Motor neuron (in vitro differentiated cells): ENCODE measurements at places on chromosomes 7 and 10. TPM values are rescaled to one million over a fixed set of nuclear protein-coding genes. Genes with fewer than 3 reads are reported as not detected.

DNA sequence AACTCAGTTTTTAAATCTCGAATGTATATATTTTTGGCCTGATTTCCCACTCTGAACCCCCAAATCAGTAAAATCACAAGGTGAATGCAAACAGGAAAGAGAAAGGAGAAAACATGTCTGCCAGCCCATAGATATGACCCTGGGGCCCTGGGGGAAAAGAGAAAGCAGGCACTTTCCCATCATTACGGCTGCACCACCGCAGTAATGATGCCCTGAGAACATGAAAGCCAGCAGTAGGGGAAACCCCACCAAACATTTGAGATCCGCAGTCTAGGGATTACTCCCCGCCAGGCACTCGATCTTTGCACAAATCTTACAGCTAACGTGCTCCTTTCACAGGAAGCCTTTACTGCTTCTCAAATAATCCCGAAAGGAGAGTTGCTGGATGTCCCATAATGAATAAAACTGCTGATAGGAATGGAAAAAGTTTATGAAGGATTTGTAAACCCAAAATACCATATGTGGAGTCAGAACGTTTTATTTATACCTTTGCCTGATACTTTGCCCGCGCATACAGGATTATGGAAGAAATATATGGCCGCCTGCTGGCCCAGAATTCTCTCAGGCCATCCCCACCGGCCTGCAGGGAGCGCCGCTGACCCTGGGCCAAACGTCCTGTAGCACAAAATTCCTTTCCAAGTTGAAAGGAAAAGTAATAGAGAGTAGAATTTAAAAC is 180.0 kb upstream of the INHBA start:
- ATAC-seq = no peak

GRCh38 chr10:79397575-79398303 is 47.7 kb downstream of the ZCCHC24 start:
- ATAC-seq = no peak

DNA sequence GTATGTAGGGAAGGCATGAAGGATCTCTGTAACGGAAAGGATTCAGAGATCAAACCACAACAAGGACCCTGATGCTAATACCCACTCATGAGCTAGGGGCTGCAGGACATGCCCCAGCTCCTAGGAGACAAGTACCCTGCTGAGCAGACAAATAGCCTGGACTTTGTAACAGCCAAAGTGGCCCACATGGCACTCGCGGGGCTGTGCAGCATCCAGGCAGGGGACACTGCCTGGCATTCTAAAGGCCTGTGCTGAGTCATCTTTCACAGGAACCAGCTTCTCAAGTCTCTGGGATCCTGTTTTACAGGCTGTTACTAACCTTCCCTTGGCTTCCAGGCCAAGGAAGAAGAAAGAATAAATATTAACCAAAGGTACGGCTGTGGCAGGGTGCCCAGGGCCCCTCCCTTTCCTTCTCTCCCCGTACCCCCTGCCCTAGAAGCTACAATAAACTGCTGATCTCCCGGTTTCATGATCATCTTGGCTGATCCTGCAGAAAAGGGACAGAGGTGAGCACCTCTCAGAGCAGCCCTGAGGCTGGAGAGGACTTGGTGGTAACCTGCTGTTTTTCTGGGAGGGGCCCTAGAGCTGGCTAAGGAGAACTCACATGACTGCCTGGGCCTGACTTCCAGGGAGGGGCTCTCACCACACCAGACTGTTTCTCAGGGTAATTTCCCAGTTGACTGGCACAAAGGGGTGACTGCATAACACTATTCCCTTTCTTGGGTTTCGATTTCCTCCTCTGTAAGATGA is 4.2 kb upstream of the RPEL1 start:
- peak; percentile 74 for ATAC-seq

- no peak for ATAC-seq
Observed at GRCh38 chr7:25759286-25759685, 392.7 kb upstream of the NFE2L3 start.

DNA sequence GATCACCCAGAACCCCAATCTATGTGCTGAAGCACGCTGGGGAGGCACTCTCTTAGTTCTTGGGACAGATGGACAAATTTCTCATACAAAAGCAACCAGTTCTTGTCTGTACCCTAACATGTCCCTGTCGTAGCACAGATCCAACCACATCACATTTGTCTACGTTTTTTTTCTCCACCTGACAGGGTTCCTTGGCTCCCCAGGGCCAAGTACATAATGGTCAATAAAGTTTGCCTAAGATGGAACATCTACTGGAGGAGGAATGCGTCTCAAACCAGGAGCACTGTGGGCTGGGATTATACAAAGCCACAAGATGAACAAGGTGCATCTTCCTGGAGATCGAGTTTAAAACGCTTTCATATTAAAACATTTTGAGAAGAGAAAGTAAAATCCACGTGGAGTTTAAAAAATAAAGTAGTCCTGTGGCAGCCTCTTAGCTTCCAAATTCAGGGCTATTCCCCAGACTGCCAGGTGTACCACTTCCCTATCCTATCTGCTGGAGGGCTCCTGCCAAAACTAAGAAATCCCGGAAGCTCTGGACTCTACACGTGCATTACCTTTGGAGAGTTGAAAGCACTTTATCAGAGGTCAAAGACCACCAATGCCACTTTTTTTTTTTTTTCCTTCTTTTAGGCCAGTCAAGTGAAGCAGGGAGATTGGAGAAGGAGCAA is 1.4 kb downstream of the TMEM243 start:
- ATAC-seq = no peak

DNA sequence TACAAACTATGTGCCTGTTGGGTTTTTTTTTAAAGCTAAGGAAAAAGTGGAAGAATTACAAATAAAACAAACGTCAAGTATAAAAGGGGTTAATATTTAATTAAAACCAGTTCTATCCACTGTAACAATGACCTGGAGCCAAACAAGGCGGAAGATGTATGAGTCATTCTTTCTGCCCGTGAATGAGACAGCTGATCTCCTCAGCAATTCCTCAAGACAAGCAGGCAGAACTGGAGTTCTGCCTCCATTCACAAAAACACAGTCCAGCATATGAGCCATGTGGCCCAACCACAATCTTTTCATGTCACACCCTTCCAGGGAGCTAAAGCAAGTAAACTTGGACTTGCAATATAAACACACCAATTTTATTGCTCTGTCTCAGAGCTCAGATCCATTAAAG is 8.4 kb downstream of the ETV1 start:
- ATAC-seq = peak; percentile 99

GRCh38 chr7:92723205-92723604 is 113.2 kb downstream of the CDK6 start:
- ATAC-seq = no peak

DNA sequence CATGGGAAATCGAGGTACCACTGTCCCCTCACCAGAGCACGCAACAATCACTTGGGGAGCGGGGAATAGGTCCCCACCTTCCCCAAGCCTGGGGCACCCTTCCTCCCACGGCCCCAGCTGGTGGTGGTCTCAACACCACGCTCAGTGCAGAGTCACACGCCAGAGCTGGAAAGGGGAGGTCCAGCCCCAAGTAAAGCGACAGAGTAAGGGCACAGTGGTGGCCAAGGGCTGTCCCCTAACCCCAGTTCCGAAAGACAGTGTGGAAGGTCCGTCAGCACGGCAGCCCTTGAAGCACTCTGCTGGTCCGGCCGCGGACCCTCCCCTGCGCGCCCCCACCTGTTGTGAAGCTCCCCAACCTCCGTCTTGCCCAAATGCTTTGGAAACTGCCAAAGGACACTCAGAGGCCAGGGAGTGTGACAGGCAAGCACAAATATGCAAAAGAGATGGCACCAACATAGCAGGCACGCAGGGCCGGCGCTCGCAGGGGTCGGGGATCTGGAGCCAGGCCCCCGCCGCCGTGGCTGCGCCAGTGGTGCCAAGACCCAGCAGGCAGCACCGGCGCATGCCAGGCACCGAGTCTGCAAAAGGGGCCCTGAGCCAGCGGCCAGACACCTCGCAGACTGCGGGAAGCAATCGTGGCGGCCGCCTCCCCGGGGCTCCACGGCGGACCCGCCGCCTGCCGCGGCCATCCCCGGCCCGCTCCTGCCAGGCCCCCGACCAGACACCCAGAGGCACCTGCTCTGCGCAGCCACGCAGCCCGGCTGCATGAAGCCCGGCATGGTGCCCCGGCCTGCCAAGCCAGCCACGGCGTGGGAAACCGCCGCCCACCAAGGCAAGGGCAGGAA is 51.6 kb upstream of the SRRM3 start:
- ATAC-seq = no peak

GRCh38 chr7:102009628-102010027 is 192.2 kb downstream of the CUX1 start:
- no peak for ATAC-seq

GRCh38 chr7:14179781-14180180 is 190.3 kb upstream of the ETV1 start:
- no peak for ATAC-seq

GRCh38 chr7:78742694-78743093 is 710.8 kb downstream of the MAGI2 start:
- ATAC-seq = no peak

ASB15 gene
- not detected in 2 replicates for total RNA-seq

GPR85 gene
- 27.4 and 28.7 TPM in 2 replicates for total RNA-seq

NUTM2B gene
- total RNA-seq = 5.2 and 5.3 TPM in 2 replicates
